Stimulated activated CD8-positive, alpha-beta memory T cell treated with anti-CD3 and anti-CD28 coated beads, Interleukin-2, amount 100 ng/mL, for 1 hour (primary cell): ENCODE measurements at places on chromosomes 5 and 9.

DNA sequence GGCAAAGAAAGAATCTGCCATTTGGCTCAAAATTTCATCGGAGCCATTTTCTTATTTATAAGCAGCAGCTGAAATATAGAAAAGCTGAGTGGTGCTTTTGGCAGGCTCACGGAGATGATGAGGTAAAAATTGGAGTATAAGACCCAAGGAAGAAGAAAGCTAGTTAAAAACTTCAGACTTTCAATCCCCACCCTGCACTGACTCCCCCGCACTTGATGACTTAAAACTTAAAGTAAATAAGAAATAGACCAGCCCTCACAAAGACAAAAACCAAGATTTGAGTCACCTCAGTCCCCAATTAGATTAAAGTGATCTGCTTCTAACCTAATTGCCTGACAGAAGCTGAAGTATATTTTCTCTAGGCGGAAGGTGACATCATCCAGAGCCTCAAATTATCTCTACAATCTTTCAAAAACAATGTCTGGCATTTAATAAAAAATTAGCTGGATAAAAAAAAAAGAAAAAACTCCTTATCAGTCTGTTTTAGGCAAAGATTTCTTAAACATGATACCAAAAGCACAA, 124.0 kb upstream of the PJA2 start:
- DNase-seq, result no peak

GRCh38 chr9:109568568-109569210, 70.6 kb upstream of the PTPN3 start:
- DNase-seq, result no peak

- DNase-seq, result no peak
Measured at GRCh38 chr9:130245474-130245873, 20.1 kb upstream of the HMCN2 start.

DNA sequence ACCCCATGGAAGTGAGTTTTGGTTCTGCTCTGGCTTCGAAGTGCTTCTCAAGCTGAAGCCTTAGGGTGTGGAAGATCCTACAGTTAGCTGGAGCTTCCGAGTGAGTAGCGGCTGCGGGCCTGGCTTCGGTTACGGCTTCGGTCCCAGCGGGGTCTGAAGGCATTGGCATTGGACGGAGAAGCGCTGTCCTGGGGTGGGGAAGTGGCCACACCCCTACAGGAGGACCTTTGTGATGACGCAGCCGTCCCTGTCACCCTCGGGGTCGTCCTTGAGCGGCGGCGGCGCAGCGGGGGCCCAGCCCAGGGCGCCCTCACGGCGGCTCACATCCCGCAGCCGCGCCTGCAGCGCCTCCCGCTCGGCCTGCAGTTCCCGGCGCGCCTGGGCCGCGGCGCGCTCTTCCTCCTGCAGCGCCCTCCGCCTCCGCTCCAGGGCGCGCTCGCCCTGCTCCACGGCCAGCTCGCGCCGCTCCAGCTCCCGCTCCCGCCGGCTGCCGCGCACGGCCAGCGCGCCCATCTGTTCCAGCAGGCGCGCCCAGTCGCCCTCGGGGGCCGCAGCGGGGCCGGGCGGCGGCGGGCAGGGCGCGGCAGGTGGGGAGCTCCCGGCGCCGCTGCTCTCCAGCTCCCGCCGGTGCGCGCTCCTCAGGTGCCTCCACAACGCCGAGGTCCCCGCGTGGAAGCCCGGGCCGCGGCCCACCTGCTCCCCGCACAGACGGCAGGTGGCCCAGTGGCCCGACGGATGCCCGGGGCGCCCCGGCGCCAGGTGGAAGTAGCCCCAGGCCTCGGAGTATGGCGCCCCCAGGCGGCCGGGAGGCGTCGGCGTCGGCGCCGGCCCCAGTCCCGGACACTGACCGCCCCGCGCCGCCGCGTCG, 9.9 kb downstream of the ZBED3 start:
- DNase-seq, result no peak
